ENCODE measurements at places on chromosomes 6 and 20.

- DNase-seq = no peak
These were observed 220.6 kb upstream of the UFL1 start for GRCh38 chr6:96301023-96301422.

- DNase-seq = peak; percentile 74
These were observed at the start of gene SMPDL3A for GRCh38 chr6:122789182-122790027. TSS of gene SMPDL3A (plus strand) at chr6:122789258. CDS start at chr6:122789347, 89 bp downstream.

DNA sequence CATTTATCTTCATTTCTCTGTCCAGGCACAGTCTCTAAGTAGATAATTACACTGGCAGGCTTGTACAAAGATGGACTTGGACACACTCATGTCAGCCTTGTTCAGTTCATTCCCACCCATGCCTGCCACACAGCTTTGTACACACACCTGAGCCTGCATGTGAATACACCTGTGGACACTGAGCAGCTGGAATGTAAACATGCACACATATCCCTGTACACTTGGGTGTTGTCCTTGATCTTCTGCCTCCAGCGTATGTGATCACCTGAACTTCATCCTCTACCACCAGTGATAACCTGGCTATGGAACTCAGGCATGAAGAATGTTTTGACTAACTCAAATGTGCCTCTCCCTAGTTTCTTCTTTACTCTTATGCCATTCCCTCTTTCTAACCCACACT, 190.6 kb downstream of the DHX35 start:
- no peak for DNase-seq

GRCh38 chr20:53750827-53751619, 157.4 kb upstream of the ZNF217 start:
- DNase-seq = peak; percentile 56

DNA sequence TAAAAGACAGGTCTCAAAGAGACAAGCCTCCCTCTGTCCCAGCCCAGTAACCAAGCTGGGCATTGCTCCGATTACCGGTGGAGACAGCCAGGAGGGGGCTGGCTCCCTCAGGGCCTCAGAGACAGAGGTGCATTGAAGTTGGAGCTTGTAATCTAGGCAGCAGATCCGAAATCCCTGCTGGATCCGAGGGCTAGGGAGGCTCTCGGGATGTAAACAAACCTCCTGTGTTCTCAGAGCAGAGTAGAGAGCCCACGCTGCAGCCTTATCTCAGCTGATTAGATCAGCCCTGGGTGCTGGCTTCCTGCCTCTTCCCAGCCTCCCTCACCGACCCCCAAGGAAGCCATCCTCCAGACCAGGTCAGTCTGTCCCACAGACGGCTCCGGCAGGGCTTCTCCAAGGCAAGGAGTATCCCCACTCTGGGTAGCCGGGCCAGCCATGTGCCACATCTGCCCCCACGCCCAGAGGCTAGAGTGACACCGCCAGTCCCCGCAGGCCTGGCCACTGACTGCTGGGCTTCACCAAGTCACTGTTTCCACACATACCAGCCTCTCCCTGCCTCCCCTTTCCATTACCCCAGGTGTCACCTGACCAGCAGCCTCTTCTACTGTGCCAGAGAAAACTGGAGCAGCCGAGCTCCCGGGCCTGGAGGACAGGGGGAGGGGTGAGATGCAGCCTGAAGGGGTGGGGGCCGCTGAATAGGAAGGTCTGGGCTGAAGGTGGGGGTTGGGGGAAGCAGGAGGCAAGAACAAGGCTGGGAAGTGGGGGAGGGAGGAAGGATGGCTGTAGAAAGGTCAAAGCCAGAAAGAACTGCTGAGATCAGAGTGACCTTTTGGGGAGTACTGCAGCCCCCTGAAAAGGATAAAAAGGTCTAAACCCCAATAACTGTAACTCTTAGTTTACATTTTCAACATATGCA, 6.0 kb downstream of the SDC4 start:
- peak; percentile 72 for DNase-seq

- DNase-seq = peak; percentile 30
These were observed 810 bp downstream of the MRPL18 start for GRCh38 chr6:159790956-159791598.

DNA sequence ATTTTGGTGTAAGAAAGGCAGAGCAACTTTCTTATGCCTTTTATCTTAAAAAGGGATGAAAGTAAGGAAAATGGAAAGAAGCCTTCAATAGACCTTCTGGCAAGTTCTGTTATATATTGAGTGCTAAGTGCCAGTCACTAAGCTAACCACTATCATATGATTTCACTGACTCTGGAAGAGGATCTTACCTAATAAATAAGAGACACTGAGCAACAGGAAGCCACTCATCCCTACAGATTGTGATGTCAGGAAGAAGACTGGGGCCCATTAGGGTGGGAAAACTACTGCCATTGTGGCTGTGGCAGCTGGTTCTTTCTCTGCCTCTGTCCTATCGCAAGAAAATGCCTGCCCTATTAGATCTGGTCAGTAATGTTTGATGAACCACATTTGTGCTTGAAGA, 89.6 kb downstream of the AIG1 start:
- no peak for DNase-seq

GRCh38 chr6:53029761-53030160, 34.7 kb upstream of the GSTA4 start:
- DNase-seq = no peak

DNA sequence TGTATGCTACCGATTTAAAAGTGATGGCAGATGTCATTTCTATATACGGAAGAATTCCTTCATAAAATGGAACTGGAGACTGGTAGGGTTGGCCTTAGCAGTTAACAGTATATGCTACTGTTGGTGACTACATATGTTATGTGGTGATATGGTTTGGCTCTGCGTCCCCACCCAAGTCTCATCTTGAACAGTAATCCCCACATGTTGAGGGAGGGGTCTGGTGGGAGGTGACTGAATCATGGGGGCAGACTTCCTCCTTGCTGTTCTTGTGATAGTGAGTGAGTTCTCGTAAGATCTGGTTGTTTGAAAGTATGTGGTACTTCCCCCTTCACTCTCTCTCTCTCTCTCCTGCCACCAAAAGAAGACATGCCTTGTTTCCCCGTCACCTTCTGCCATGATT, 29.6 kb downstream of the RGS17 start:
- no peak for DNase-seq

- no peak for DNase-seq
These were observed 2.3 kb downstream of the ARFRP1 start for GRCh38 chr20:63705232-63706026.

DNA sequence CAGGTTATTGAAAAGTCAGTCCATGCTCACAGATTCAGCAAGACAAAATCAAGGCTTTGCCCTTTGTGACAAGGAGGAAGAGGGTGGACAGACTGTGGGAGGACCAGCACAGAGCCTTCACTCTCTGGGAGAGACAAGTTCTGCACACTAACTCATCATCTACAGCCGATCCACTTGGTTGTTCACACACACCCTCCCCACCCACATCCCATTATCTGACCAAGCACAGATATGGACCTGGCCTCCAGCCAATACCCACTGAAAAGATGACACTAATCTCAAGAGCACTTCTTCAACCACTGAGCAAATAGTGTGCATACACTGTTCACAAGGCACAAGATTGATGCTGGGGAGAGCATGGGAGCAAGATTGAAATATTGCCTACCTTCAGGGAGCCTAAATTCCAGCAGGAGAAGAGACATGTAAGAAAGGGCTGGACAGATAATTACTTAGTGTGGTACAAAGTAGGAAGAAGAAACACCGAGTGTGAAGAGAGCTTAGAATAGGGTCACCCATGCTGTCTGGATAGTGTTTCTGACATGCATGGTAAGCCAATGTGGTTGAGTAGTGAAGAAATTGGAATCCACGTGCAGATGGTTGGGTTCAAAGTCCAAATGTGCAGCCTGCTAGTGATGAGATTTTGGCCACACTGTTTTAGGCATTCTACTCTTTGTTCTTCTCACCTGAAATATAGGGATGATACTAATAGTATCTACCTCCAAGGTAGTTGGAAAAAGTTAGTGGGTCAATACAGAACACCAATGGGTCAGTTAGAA, 21.7 kb upstream of the IL17A start:
- no peak for DNase-seq

DNA sequence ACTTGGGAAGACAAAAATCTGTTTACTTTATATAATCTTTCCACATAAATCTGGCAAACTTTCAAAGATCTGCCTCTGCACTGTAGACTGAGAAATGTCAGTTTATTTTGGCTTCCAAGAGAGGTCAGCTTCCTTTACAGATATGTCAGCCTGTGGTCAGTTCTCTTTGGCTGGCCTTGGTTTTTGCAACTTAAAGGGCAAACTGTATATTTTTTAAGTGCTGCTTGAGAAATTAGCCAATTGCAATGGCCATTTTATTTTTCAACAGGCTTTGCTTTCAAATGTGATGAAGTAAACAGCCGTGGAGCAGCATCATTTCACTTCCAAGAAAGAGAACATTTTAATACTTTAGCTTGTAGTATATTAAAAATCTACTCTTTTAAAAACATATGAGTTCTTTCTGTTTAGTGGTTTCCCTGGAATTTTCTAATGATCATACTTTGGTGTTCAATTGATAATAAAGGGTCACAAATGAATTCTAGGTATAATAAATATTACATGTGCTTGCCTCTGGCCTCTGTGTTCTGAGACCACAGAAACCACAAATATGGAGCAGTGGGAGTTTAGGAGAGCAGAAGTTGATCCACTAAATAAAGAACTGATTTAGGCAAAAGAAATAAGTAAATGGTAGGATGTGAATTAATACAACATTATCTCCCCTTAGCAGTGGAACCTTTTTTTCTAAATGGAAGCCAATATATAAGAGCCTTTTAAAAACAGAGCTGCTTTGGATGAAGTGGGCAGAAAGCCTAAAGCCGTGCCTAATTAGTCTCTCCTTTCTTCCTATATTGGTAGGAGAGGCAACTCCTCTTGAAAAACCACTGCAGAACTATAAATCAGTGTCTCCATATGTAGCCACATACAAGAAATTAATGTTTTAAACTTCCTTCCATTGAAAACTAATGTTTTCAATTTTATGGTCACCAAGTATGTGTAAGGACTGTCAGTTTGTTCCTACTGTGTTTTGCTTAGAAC, 16.2 kb downstream of the ADGRB3 start:
- DNase-seq = no peak

DNA sequence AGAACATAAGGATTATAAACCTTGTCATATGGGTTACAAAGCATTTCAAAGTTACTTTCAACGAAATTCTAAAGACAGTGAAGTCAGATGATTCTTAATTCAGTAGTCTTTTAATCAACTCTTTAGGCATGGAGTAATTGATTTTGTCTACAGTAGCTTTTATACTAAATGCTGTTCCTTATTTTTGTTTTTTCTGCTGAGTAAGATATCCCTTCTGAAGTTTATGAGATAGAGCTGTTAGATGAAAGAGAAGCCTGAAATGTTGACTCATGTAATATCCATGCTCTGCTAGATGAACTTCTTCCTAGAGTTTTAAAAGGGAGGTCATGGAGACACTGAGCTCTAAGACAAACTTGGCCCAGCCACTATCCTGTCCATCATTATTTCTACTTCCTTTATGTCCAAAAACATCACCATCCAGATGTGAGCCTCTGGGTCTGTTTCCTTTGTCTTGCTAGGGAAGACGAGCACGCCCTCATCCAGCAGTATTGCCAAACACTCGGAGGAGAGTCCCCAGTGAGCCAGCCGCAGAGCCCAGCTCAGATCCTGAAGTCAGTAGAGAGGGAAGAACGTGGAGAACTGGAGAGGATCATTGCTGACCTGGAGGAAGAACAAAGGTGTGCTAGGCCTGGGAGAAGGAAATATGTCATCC, 550.3 kb downstream of the UTRN start:
- DNase-seq = no peak

DNA sequence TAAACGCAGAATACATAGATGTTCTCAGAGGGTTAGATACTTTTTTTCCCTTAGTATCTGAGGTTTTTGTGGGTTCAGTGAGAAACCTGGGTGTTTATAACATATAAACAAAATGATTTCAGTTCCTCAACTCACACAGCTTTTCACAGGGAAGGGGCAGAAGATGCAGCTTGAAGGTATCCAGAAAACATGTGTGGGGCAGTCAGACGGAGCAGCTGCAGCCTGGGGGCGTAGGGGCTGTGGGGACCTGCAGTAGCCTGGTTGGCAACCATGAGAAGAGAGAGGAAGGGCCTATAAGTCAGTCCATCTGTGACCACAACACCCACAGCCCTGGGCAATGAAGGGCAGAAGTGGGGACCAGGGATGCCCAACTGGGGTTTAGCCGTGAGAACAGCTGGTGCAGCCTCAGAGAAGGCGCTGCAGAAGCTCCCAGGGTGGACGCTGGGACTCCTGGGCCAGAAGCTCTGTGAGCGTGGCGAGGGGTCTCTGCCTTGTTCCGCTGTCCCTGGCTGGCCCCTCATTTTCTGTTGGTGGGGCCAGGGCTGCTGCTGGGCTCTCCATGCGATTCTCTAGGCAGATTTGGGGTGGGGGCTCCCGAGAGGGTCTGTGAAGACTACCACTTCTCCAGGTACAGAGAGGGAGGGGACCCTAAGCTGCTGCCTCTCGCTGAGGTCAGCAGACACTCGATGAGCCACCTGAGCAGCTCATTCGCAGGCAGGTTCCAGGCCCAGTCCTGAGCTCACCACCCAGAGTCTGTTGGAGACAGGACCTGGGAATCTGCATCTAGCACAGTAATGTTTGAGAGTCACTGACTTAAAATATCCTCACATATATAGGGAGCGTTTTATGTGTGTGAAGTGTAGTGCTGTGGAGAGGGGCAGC, 181.2 kb downstream of the ZDHHC14 start:
- no peak for DNase-seq

DNA sequence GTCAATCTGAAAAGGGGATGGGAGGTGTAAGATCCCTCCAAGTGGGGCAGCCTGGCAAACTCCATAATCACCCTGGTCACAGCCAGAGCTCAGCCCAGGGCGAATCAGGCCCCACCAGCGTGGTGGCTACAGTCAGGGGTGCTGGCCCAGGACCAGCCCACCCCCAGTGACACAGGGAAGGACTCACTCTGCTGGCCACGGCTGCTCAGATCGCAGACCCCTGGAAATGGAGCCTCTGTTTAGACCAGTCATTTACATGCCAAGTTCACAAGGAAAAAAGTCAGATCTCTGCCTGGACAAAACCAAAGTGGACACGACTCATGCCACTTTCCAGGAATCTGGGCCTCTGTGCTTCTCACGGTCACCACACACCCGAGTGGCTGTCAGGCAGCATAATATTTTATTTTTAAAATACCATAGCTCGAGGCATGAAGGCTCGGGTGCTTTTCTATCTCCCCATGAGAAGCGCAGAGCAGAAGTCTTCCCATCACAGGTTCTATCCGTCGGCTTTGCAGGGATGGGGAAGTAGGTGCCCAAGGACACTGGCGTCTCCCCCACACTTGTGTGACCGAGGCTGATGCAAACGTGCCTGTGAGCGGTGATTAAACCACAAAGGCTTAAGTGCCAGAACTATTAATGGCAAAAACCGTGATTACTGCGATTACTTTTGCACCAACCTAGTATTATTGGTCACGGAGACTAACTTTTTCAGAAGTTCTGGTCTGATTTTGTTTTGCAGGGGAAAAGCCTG, 13.0 kb downstream of the PXDC1 start:
- no peak for DNase-seq

DNA sequence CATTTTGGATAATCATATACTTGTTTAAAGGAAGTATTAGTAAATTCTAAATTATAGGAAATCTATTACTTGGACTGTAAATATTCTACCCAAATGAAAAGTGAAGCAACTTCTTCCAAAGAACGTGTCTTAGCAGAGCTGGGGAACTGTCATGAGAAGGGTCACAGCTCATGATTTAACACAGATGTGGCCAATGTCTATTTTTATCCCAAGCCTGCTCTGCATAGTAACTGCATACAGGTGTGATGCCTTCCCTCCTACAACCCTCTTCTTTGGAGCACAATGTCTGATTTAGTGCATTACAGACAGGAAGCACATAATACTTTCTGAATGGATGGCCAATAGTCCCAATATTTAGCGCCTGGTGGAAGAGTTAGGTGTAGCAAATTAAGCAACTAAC, 138.7 kb upstream of the THEMIS start:
- no peak for DNase-seq

- no peak for DNase-seq
These were observed 53.7 kb upstream of the SLCO4A1 start for GRCh38 chr20:62588458-62589149.

All from HT-29 (cell line).